ENCODE measurements at places on chromosomes 6 and 20.

GRCh38 chr6:4381381-4381780, 246.0 kb upstream of the ECI2 start:
- no peak for DNase-seq

GRCh38 chr20:4633379-4633778, 88.3 kb upstream of the PRND start:
- DNase-seq, result no peak

DNA sequence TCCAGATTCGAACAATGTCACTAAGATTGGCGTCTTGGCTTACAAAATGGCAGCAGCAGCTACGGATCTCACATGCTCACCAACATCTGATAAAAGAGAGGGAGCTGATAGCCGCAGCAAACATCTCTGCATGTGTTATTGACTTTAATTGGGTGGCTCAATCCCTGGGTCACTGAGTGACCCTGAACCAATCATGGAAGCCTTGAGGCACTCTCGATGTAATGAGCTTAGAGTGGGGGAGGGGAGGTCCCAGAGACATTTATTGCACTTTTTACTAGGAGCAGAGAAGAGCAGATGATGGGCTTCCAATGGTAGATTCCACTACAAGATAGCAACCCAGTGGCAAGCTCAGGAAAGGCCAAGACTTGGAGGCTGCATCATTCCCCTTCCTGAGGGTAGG, 238.7 kb downstream of the BMP7 start:
- no peak for DNase-seq

DNA sequence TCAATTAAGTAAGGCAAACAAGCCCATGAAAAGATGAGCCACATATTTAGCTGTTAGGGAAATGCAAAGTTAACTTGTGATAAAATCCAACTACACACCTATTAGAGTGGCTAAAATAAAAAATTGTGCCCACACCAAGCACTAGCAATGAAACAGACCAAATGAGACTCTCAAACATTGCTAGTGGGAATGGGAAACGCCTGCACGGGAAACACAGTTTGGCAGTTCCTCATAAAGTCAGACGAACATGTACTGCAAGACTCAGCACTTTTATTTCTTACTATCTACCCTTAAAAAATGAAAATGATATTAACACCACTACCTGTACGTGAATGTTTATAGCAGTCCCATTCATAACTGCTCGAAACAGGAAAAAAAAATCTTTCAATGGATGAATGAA, 392.1 kb upstream of the NOX3 start:
- DNase-seq, result no peak

- DNase-seq, result no peak
Measured at GRCh38 chr6:89488438-89488837, 55.5 kb downstream of the ANKRD6 start.

DNA sequence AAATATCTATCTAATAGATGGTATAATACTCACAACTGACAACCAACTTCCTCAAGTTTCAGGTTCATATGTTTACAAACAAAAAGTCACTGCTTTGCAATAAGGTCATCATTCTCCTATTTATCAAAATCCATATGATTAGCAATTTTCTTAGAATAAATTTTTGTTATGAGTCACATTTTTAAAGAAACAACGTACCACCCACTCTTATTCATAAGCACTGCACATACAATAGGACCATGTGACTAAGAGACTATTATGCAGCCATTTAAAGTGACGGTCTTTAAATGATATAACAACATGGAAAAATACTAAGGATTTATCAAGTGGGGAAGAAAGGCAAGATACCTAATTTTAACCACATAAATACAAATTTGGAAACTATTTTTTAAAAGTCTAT, 40.0 kb downstream of the REPS1 start:
- no peak for DNase-seq

GRCh38 chr20:35617397-35618262, 2.0 kb downstream of the SPAG4 start:
- peak; percentile 16 for DNase-seq

GRCh38 chr6:13694562-13694961, 17.1 kb downstream of the RANBP9 start:
- no peak for DNase-seq

DNA sequence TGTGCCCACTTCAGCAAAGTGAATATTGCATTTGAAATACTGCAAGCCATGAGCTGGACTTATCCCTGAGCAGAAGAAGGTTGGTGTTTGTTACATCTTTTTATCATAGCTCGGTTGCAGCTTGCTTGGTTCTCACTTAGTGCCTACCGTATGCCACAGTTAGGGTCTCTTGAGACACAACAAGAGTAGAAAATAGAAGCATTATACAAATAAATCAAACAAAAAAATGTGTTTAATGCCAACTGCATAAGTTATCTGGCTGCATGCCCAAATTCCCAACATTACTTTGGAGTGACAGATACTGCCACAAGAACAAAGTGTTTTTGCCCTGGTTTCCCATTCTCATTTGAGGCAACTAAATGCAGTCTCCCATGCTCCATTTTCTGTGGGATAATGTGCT, 53.9 kb upstream of the LAMP5 start:
- DNase-seq, result no peak

DNA sequence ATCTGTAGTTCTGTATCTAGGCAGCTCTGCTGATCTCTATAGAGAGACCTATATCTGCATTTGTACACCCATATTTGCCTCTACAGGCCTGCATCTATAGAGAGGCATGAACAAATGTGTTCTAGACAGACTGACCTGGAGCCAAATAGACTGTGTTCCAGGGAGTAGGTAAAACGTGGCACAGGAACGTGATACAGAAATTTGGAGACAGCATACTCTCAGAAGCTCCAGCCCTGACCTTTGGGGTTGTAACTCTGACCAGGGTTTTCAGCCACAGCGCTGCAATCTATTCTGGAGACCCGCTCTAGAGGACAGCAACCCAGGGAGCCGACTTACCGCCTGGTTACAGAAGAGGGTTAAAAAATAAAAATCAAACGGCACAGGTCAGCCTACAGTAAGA, 983 bp downstream of the RBBP9 start:
- no peak for DNase-seq

DNA sequence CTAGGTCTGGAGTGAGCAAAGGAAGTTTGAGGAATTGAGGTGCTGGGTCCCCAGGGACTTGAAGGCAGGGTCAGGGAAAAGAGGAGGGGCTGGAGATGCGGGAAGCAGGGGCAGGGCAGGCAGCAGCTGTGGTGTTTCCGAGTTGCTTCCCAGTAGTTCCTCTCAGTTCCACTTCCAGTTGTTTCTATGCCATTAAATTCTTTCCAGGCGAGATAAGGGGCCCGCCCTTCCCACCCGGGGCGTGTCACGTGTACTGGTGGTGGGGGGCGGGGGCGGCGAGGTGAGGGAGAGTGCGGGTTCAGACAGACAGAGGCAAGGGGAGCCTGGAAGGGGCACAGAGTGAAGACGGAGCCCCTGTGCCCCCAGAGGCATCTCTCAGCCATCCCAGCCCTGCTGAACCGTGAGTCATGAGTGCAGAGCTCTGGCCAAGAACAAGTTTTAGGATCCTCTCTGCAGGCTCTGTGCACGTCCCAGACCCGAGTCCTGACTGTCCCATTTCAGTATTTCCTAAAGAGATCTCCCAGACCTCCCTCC, 977 bp downstream of the TNXB start:
- no peak for DNase-seq

GRCh38 chr20:21437816-21438215, 40.5 kb upstream of the NKX2-4 start:
- no peak for DNase-seq

DNA sequence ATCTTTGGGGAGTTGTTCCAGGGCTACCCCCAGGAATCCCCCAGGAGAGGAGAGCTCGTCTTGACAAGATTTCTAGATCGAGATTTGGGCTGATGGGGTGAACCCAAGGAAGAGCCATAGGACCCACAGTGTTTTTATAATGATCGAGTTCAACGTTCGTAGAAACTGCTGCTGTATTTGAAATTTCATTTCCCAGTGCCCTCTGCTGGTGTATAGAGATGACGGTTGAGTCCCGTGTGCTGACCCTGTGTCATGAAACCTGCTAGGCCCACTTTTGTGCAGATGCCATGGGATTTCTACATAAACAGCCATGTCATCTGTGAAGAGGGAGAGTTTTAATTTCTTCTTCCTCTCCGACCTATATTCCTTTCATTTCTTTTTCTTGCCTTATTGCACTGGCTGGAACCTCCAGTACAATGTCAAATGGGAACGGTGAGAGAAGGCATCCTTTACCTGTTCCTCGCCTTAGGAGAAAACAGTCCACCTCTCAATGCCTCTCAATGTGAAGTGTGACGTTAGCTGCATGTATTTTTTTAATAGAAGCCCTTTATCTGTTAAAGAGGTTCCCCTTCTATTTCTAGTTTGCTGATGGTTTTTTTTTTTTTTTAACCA, 28.6 kb upstream of the NTSR1 start:
- no peak for DNase-seq

- DNase-seq, result no peak
Measured at GRCh38 chr20:32634041-32634805, 39.5 kb downstream of the C20orf203 start.

DNA sequence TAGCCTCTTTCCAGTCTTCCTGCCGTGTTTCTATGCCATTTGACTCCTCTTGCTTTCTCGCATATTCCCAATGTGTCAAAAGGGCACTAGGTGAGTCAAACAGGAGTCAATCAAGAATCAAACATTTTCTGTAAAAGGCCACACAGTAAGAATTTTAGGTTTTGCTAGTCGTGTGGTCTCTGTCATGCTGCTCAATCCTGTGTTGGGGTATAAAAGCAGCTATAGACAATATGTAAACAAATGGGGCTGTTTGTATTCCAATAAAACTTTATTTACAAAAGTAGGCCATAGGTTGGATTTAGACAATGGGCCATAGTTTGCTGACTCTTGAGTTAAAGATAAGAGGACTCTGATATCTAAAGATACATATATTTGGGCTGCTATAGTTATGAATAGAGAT, 235.4 kb upstream of the BTBD3 start:
- DNase-seq, result no peak

DNA sequence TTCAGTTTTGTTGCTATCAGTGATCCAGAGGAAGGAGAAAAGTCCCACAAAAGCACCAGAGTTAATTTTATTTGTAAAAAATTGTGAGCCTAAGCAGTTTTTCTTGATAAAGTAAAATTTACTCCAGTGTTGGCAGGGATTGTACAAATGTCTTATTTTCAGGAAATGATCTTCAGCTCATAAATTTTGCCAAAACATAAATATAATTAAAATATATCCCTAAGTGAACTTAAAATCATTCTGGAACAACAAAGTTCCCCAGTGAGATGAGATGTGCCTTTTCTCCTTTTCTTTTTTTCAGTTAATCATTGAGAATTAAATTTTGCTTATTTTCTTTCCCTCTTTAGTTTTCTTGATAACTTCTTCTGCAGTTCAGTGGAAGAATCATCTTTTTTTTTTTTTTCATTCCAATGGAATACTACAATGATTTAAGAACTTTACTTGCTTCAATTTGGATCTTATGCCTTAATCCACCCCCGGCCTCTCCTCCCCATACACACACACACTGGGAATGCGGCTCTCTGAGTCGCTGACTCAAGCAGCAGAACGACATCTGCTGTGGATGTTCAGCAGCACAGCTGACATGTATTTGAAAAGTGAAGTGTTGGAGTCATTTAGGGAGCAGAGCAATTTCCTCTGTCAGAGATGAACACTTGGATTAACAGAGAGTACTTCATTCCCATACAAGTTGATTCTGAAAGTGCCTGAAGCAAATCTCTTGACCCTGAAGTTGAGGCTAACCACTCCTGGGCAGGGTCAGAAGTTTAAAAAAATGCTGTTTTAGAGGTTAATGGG, 27.7 kb upstream of the LAMA4 start:
- DNase-seq, result peak; percentile 80

DNA sequence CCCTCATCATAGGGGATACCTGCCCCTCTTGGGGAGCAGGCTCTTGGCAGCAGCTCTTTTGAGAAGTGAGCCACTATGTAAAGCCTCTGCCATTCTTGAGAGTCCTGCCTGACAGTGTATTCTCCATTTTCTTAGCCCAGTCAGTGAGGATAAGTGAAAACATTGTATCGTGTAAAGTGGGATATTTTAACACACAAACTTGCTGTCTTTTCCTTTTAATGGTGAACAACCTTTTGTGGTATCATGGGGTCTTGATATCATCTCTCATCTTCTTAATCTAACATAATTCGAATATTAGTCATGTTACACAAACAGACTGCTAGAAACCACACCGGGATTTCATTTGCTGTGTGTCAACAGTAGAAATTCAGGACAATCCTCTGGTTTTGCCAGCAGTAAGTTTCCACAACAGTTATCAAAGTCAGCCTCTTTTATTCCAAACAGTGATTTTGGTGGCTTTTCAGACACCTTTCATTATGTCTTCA, 136.2 kb downstream of the HIVEP1 start:
- DNase-seq, result peak; percentile 42

DNA sequence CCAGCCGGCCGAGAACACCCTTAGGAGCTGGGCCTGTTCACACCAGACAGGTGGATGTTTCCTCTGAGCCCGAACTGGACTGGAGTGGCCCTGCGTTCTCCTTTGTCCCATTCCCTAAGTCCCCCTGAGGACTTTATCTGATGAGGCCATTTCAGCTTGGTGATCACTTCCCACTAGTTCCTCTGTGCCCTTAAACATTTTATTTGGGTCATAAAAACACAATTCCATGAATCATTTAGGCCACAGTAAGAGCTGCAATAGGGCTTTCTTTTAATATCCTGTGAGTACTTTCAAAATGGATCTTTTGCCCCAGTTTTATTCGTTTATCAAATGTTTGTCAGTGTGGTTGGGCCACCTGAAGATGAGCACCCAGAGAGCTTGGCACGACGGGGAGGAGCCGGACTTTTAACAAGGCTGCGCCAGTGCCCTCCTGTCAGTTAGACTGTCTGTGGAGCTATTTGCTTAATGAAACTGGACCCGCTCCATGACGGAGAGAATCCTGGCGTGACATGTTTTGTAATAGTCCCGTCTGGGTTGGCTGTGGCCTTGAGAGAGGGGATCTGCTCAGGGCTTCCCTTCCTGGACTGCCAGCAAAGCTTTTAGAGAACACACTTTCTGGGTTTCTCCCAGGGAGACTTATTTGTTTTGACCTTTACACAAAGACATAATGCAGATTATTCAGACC, 53.5 kb downstream of the ZDHHC14 start:
- DNase-seq, result no peak

GRCh38 chr6:4907602-4908001, 96.2 kb downstream of the RPP40 start:
- no peak for DNase-seq

DNA sequence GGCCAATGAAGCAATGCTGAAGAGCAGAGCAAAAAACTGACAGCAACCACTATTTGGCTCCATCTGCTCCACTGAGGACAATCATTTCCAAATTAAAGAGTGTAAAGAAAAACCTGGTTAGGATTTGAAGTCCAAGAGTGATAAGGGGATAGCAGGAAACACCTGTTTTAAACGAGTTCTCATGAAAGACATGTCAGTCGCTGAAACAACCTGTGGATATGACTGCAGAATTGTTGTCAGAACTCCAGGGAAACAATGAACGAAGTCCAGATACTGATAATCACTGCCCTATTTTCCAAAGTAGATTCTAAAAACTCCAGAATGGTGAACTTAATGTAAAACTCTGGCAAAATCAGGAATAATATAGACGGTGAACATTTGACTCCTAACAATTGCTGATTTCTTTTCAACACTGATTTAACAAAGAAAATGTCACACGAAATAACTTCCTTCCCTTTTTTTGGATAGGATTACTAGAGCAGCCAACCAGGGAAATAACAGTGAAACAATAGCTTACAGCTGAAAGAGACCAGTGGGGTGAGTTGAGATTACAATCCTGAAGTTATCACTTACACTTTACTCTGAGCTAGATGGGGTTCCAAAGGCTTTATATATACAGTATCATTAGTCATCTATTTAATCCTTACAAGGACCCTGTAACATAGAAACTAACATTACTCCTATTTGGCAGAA, 83.7 kb downstream of the ELOVL5 start:
- no peak for DNase-seq

- no peak for DNase-seq
Measured at GRCh38 chr6:136980070-136980469, 58.0 kb downstream of the SLC35D3 start.
